ENCODE measurements at places on chromosomes 5 and 9.

- no peak for DNase-seq
These were observed 255.6 kb upstream of the IZUMO3 start for GRCh38 chr9:24801344-24801743.

DNA sequence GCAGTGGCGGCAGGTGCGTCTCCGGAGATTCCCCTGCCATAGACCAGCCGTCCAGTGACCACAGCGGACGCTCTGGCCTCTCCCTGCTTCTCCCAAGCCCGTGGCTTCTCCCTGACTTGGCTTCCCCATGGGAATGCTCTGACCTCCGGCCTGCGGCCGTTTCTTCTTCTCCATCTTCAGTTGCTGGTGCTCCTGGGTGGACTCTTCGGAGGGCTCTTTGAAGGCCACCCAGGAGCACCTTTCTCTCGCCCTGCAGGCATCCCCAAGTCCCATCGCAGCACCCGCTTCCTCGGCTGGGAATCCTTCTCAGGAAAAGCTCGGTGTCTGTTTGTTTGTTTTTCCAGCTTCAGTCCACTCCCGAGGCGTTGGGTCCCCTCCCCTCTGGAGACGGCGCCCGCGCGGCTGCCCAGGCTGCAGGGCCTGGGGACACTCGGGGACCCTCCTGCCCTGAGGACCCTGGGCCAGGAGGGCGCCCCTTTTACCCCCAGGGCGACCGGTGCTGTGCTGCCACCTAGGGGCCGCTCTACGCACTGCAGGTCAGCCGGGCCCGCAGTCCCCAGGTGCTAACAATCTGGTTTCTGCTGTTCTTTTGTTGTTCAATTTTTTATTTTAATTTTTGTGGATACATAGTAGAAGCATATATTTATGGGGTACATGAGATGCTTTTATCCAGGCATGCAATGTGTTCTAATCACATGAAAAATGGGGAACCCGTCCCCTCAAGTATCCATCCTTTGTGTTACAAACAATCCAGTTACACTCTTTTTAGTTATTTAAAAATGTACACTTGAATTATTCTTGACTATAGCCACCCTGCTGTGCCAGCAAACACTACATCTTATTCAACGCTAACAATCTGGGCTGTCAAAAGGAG, 197.9 kb upstream of the ADAMTS16 start:
- no peak for DNase-seq

DNA sequence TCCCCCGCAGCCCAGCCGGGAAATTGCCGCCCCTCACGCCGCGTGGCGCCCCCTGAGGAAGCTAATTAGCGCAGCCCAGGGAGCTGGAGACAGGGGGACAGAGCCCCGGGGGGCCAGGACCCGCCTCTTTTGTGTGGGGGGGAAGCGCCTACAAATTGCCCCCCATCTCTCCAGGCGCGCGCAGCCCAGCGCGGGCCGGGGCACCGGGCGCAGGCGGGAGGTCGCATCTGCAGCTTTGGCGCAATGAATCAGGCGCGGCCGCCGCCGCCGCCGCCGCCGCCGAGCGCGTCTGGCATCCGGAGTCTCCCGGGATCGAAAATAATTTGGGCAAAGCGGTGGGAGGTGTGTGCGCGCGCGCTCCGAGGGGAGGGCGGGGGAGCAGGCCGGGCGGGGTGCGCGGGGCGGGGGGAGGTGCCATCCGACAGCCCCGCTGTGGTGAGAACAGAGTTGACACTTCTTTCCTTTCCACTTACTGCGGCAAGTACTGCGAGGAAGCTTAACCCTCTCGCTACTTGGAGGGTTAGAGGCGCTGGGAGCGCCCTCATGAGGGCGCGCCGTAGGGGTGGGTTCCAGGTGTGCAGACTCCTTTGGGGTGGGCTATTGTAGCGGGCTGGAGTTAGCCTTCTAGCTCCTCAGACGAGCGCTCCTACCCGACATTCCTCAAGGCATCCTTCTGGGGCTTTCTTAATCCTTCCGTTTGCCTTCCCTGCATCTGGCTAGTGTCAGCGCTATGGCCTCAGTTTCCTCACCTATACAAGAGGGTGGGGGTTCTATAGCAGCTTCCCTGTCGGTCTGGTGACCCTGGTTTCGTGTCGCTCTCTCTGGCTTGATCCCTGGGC, 63.1 kb downstream of the CXXC5 start:
- peak; percentile 45 for DNase-seq

GRCh38 chr9:250625-251024, 36.0 kb downstream of the DOCK8 start:
- DNase-seq = no peak

DNA sequence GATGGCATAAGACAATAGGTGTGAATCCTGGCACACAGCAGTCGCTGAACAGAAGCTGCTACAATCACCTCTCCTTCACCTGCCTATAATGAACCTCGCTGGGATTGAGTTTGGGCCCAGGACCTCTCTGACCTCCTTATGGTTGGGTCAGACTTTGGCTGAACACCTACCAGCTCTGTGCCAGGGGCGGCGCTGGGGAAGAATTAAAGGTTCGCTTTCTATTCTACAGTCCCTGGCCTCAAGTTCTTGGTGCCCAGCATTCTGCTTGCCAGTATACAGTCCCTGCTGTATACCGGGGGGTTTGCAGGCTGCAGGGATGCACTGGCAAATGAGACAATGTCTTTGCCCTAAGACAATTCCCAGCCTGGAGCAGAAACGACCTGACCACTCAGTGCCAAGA, 895 bp upstream of the STRBP start:
- peak; percentile 32 for DNase-seq

GRCh38 chr9:133004999-133005760, 25.6 kb upstream of the GTF3C5 start:
- DNase-seq = no peak

DNA sequence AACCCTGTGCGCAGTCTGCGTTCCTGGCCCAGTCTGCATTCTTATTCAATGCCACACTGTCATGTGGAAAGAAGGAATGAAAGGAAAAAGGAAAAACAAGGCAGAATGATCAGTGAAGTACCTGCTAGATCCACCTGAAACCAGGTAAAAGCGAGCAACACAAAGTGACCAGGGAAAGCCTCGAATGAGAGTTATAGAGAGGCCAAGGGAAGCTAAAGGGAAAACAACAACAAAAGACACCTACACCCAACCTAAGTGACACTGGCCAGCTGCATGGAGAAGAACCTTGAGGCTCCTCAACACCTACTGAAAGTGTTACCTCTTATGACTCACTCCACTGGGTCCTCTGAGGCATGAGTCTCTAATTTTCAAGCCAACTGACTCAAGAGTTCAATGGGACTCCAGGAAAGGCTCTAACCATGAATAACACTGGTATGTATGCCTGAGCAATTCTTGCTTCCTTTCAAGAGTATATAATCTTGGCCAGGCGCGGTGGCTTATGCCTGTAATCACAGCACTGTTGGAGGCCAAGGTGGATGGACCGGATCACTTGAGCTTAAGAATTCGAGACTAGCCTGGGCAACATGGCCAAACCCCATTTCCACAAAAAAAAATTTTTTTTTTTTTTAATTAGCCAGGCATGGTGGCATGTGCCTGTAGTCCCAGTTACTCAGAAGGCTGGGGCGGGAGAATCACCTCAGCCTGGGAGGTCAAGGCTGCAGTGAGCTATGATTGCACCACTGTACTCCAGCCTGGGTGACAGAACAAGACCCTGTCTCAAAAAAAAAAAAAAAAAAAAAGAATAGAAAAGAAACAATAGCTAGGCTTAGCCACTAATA, 29.0 kb downstream of the MTMR12 start:
- no peak for DNase-seq

GRCh38 chr9:116269250-116269649, 115.7 kb downstream of the PAPPA start:
- no peak for DNase-seq

DNA sequence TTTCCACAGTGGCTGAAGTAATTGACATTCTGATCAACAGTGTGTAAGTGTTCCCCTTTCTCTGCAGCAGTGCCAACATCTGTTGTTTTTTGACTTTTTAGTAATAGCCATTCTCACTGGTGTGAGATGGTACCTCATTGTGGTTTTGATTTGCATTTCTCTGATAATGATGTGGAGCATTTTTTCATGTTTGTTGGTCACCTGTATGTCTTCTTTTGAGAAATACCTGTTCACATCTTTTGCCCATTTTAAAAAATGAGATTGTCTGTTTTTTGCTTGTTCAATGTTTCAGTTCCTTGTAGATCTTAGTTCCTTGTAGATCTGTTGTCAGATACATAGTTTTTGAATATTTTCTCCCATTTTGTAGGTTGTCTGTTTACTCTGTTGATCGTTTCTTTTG, 162.5 kb upstream of the PITX1 start:
- DNase-seq = no peak

- no peak for DNase-seq
These were observed 32.3 kb downstream of the ERCC6L2 start for GRCh38 chr9:95907794-95908193.

DNA sequence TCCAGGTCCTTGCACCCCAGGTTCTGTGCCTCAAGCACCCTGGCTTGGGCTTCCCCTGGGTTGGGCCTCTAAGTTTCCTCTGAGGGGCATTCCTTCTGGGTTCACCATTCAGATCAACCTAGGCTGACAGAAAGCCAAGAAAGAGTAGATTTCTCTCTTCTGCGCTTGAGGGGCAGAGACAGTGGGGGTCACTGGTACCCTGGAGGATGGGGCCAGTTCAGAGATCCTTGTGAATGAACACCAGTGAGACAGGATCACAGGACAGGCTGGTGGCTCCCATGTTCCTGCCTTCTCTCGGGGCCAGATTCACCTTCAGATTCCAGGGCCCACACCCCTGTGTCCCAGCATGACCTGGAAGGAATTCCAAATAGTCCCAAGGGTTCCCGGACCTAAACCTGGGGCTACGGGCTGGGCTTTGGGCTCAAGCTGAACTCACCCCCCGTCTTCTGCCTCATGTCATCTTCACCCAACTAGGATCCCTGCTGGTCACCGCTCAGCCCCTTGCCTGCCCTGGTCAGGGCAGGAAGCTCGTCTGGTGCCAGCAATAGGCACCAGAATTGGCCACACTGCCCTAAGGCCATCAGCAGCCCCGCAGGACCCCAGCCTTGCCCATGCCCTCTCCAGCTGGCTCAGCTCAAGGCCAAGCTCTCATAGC, 91.8 kb upstream of the MVB12B start:
- no peak for DNase-seq

- DNase-seq = no peak
These were observed 66.8 kb downstream of the SLC38A9 start for GRCh38 chr5:55645304-55645703.
